ENCODE measurements at places on chromosomes 2 and 18.

DNA sequence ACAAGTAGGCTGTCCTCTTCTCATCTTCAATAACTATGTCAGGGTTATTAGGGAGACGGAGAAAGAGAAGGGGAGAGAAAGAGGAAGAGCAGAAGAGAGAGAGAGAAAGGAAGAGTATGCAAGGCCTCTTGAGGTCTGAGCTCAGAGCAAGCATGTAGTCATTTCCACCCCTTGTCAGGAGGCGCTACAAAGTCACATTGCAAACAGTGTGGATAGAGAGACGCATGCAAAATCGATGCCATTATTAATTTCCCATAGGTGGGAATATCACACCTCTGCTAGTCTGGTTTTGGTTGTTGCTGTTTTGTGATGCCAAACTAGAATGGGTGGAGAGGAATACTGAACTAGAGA is 24.2 kb upstream of the SERPINE2 start:
- no peak overlapping the region for H3K27ac ChIP-seq
- peaks cover 9% of the 10 kb centered on the region for H3K4me1 ChIP-seq
- no peaks in the 10 kb centered on the region for H3K27me3 ChIP-seq
- no peak overlapping the region for H3K4me3 ChIP-seq

- H3K27ac ChIP-seq: no peak overlapping the region
- DNase-seq: no peak
- no peak overlapping the region for H3K4me3 ChIP-seq
- no peaks in the 10 kb centered on the region for H3K27me3 ChIP-seq
- no peaks in the 10 kb centered on the region for H3K4me1 ChIP-seq
Measured at GRCh38 chr2:1662606-1663180, 81.6 kb downstream of the PXDN start.

GRCh38 chr2:14418115-14418514 is 214.4 kb upstream of the LRATD1 start:
- H3K27ac ChIP-seq: no peak overlapping the region
- no peaks in the 10 kb centered on the region for H3K27me3 ChIP-seq
- no peaks in the 10 kb centered on the region for H3K4me1 ChIP-seq
- H3K36me3 ChIP-seq: no peaks in the 10 kb centered on the region
- no peak overlapping the region for H3K4me3 ChIP-seq

DNA sequence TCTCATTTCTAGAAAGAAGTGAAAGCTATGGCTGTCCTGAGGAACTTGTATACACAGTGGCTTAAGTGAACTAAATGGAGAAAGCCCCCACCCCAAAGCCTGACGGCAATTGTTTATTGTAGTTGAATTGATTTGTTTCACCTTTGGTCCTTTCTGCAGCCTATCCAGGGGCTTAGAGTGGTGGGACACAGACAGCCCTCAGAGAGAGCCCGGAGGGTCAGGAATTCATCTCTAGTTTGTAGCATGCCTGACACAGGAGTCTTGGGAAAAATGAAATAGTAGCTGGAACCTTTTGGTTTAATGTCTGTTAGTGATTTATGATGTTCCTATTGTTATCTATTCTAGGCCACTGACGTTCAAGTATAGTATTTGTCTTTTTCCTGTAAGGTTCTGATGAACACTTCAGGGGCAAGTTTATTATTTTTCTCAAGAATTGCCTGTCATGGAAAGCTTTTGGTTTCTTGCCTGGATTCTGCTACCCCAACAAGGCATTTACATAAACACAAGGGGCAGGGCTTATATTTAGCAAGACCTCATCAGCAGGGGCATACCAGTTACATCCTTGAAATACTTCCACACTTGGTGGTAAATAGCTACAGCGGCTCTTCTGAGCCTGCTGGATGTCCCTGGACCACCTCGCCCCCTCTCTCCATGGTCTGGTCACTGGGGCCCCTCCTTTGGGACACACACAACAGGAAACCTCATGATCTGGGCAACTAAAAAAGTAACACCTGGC is 44.4 kb downstream of the KCNE4 start:
- H3K27me3 ChIP-seq: no peaks in the 10 kb centered on the region
- H3K36me3 ChIP-seq: no peaks in the 10 kb centered on the region
- no peak overlapping the region for H3K27ac ChIP-seq
- DNase-seq: peak; percentile 65

DNA sequence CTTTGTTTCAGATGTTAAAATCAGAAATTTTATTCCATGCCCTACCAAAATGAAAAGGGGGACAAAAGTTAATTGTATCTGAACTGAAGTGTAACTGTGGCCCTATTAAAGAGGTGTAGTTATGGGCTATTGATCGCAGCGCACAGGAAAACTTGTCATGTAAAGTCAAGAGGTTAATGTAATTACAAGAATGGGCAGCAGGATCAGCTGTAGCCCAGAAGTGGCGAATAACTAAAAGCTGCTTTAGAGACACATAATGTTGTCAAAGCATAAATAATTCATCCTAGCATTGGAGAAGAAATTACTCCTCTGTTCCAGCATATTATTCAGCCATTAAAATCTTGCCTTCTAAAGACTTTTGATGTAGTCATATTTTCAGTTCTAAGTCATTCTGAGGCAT is 211.8 kb downstream of the EPHA4 start:
- no peaks in the 10 kb centered on the region for H3K27me3 ChIP-seq
- H3K4me3 ChIP-seq: no peak overlapping the region
- no peaks in the 10 kb centered on the region for H3K36me3 ChIP-seq
- no peak for DNase-seq
- H3K4me1 ChIP-seq: no peaks in the 10 kb centered on the region

- no peak overlapping the region for H3K4me3 ChIP-seq
- no peaks in the 10 kb centered on the region for H3K36me3 ChIP-seq
- peak overlapping the region; percentile 88 for H3K27ac ChIP-seq
- no peaks in the 10 kb centered on the region for H3K27me3 ChIP-seq
- H3K4me1 ChIP-seq: peaks cover 39% of the 10 kb centered on the region
- no peak for DNase-seq
Measured at GRCh38 chr2:41999128-41999480, 48.7 kb upstream of the PKDCC start.

GRCh38 chr2:17608251-17608650 is 67.8 kb downstream of the VSNL1 start:
- H3K4me3 ChIP-seq: no peak overlapping the region
- DNase-seq: no peak
- no peaks in the 10 kb centered on the region for H3K27me3 ChIP-seq
- no peaks in the 10 kb centered on the region for H3K36me3 ChIP-seq

- H3K27me3 ChIP-seq: no peaks in the 10 kb centered on the region
- no peaks in the 10 kb centered on the region for H3K36me3 ChIP-seq
- H3K4me1 ChIP-seq: no peaks in the 10 kb centered on the region
- no peak for DNase-seq
- H3K4me3 ChIP-seq: no peak overlapping the region
Measured at GRCh38 chr2:16674154-16674553, 8.5 kb upstream of the CYRIA start.

- H3K27ac ChIP-seq: peak overlapping the region; percentile 80
- H3K36me3 ChIP-seq: no peaks in the 10 kb centered on the region
- no peak for DNase-seq
- H3K4me1 ChIP-seq: peaks cover 45% of the 10 kb centered on the region
Measured at GRCh38 chr2:41965909-41966295, 81.9 kb upstream of the PKDCC start.

- H3K4me1 ChIP-seq: no peaks in the 10 kb centered on the region
- no peaks in the 10 kb centered on the region for H3K27me3 ChIP-seq
- no peaks in the 10 kb centered on the region for H3K36me3 ChIP-seq
- H3K4me3 ChIP-seq: no peak overlapping the region
- H3K27ac ChIP-seq: no peak overlapping the region
- no peak for DNase-seq
Measured at GRCh38 chr2:59653164-59653563, 900.3 kb downstream of the BCL11A start.

DNA sequence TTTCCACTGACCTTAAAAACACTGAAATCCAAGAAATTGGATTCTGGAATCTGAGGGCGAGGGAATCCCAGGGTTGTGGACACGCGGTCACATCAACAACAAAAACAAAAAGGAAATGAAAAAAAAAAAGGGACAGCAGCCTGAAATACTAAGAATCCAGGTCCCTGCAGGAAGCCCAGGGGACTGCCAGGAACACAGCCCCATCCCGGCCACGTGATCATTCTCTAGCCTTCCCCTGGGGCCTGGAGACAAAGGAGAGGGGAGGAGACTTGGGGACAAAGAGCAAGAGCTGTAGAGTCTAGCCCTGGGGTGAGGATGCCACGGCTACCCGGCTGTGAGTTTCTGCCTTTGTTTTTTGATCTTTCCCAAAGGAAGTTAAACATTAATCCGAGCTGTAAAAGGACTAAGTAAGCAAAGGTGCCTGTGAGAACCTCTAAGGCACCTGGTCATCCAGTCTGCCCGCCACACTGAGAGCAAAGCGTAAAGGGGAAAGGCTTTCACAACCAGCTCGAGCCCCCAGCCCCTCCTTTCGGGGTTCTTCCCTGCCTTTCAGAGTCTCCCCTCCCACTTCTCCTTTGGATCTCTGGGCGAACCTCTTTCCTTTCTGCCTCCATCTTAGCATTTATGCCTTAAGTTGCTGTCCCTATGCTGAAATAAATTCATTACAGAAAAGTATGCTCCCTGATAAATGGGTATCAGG is 57.9 kb upstream of the MSH2 start:
- no peak overlapping the region for H3K27ac ChIP-seq
- H3K36me3 ChIP-seq: no peaks in the 10 kb centered on the region
- no peaks in the 10 kb centered on the region for H3K27me3 ChIP-seq
- DNase-seq: no peak

DNA sequence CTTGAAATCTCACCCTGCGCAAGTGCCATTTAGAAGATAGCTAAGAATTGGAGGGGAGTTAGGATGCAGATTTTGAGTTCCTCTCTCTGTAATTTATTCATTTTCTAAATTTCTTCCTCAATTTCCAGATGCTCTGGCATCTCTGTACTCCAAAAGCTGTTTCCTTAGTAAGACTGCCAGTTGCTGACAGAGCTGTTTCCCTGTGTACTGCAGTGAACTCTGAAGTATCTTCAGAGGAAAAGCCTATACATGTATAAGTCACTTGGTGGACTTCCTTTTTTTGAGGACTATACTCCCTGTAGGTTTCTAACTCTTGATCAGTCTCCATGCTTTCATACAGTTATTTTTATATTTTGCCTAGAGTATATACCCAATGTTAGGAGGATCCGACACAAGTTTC is 1.5 kb upstream of the RESP18 start:
- H3K36me3 ChIP-seq: no peaks in the 10 kb centered on the region
- H3K27me3 ChIP-seq: peaks cover 4% of the 10 kb centered on the region
- no peak for DNase-seq
- no peak overlapping the region for H3K27ac ChIP-seq
- H3K4me1 ChIP-seq: no peaks in the 10 kb centered on the region
- no peak overlapping the region for H3K4me3 ChIP-seq

DNA sequence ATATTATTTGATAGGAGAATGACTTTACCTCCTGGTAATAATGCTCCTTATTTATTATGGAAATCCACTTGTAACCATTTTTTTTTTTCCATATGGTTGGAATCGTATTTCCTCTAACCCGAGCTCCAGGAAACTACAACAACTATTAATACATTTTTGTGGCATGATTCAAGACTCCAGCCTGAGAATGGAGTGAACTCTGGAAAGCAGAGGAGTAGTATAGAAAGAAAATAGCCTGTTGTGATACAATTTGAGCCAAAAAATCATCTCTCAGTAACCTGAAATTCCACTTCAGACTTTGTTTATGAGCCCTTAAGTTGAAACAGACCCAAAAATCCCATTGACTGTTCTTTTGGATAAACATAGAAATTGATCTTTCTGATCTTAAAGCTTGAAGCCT is 921.1 kb downstream of the SOCS6 start:
- no peaks in the 10 kb centered on the region for H3K4me1 ChIP-seq
- H3K27me3 ChIP-seq: no peaks in the 10 kb centered on the region

GRCh38 chr2:168566974-168567665 is 111.0 kb downstream of the CERS6 start:
- no peaks in the 10 kb centered on the region for H3K27me3 ChIP-seq
- peaks cover 22% of the 10 kb centered on the region for H3K4me1 ChIP-seq
- no peak overlapping the region for H3K27ac ChIP-seq
- DNase-seq: no peak

GRCh38 chr2:98296440-98296839 is 49.8 kb upstream of the CNGA3 start:
- no peak overlapping the region for H3K27ac ChIP-seq
- H3K4me3 ChIP-seq: no peak overlapping the region
- H3K36me3 ChIP-seq: no peaks in the 10 kb centered on the region
- no peak for DNase-seq
- H3K27me3 ChIP-seq: no peaks in the 10 kb centered on the region

DNA sequence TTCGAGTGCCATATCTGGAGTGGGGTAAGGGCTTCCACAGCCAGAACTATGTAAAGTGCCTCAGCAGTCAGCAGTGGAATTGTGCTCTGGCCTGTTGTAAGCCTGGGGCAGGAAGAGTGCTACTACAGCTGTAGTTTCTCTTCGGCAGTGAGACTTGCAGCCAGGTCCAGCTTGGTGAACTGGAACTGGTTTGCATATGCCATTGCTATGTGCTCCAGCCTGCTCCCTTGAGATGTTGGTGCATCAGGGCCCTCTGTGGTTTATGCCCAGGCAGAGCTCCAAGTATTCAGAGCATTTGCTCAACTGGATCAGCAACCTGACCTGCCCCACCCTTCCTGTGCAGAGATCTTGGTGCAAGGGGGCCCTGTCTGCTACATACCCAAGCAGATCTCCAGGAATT is 47.8 kb downstream of the ZNF804A start:
- H3K27ac ChIP-seq: no peak overlapping the region
- no peaks in the 10 kb centered on the region for H3K36me3 ChIP-seq
- no peak for DNase-seq
- no peaks in the 10 kb centered on the region for H3K27me3 ChIP-seq
- no peak overlapping the region for H3K4me3 ChIP-seq

- no peaks in the 10 kb centered on the region for H3K4me1 ChIP-seq
- H3K27ac ChIP-seq: no peak overlapping the region
- no peak overlapping the region for H3K4me3 ChIP-seq
- no peaks in the 10 kb centered on the region for H3K27me3 ChIP-seq
- no peaks in the 10 kb centered on the region for H3K36me3 ChIP-seq
- no peak for DNase-seq
Measured at GRCh38 chr2:201327678-201328077, 29.5 kb downstream of the FLACC1 start.

GRCh38 chr2:234673961-234674759 is 177.3 kb upstream of the ARL4C start:
- H3K36me3 ChIP-seq: no peaks in the 10 kb centered on the region
- H3K4me1 ChIP-seq: peaks cover 16% of the 10 kb centered on the region
- H3K4me3 ChIP-seq: no peak overlapping the region
- H3K27ac ChIP-seq: no peak overlapping the region
- DNase-seq: no peak

GRCh38 chr2:205170399-205170798 is 511.9 kb upstream of the NRP2 start:
- H3K36me3 ChIP-seq: no peaks in the 10 kb centered on the region
- no peaks in the 10 kb centered on the region for H3K4me1 ChIP-seq
- no peak overlapping the region for H3K4me3 ChIP-seq

GRCh38 chr2:223943561-223944008 is 1.6 kb downstream of the WDFY1 start:
- DNase-seq: no peak
- H3K4me1 ChIP-seq: peaks cover 48% of the 10 kb centered on the region
- H3K36me3 ChIP-seq: no peaks in the 10 kb centered on the region
- no peaks in the 10 kb centered on the region for H3K27me3 ChIP-seq
- H3K4me3 ChIP-seq: peak overlapping the region; percentile 98
- peak overlapping the region; percentile 96 for H3K27ac ChIP-seq

- H3K4me1 ChIP-seq: no peaks in the 10 kb centered on the region
- H3K27me3 ChIP-seq: no peaks in the 10 kb centered on the region
- H3K36me3 ChIP-seq: no peaks in the 10 kb centered on the region
- H3K27ac ChIP-seq: no peak overlapping the region
- no peak overlapping the region for H3K4me3 ChIP-seq
Measured at GRCh38 chr2:75518638-75519465, 41.9 kb downstream of the EVA1A start.

Data from vagina (tissue), 2 donors.